Amniotic epithelial cell (primary cell): ENCODE measurements at places on chromosomes 16 and 17.
A peak's percentile ranks its signal among the peaks of the same experiment; 100 is the strongest.

GRCh38 chr16:46850619-46851555 is 19.9 kb upstream of the C16orf87 start:
- DNase-seq = no peak

- no peak for DNase-seq
Observed at GRCh38 chr17:5500247-5500588, 13.9 kb downstream of the MIS12 start.

DNA sequence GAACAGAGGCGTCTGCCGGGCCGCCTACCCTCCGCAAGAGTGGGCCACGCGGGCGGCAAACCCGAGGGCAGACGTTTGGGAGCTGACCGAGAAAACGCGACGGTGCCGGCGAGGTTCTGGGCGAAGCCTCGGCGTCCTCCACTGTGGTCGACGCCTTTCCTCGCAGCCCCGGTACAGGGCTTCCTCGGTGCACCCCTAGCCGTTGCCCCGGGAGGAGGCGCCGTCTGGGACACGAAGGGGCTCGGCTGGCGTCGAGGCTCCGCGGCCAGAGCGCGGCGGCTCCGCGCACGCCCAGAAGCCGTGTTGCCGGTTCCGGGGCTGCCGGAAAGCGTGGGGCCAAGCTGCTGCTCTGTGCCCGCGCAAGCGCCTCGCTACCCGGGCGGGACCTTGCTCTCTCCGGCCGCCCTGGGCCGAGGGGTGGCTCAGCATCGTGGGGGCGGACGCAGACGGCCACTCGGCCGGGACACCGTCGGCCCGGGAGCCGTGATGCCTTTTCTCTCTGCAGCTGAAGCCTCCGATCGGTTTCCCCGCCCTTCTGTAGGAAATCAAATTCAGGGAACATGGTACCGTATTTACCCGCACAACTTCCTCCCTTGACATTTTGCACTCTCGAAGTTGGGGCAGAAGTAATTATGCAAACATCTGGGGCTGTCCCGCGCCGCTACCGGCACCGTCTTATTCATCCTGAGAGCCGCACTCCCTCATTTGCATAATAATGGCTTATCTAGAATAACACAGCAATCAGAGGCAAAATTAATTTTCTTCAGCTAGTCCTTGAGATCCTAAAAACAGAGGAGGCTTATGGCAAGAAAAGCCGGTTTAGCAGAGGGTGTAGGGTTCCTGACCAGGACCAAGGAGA is 7.3 kb upstream of the CBX8 start:
- DNase-seq = peak; percentile 22

GRCh38 chr17:14903854-14904253 is 361.3 kb downstream of the PMP22 start:
- no peak for DNase-seq

GRCh38 chr17:55748841-55749240 is 2.0 kb upstream of the PCTP start:
- DNase-seq = no peak

GRCh38 chr16:85363881-85364280 is 249.2 kb upstream of the GSE1 start:
- DNase-seq = peak; percentile 96

- no peak for DNase-seq
Observed at GRCh38 chr16:79473456-79473855, 127.1 kb downstream of the MAF start.

DNA sequence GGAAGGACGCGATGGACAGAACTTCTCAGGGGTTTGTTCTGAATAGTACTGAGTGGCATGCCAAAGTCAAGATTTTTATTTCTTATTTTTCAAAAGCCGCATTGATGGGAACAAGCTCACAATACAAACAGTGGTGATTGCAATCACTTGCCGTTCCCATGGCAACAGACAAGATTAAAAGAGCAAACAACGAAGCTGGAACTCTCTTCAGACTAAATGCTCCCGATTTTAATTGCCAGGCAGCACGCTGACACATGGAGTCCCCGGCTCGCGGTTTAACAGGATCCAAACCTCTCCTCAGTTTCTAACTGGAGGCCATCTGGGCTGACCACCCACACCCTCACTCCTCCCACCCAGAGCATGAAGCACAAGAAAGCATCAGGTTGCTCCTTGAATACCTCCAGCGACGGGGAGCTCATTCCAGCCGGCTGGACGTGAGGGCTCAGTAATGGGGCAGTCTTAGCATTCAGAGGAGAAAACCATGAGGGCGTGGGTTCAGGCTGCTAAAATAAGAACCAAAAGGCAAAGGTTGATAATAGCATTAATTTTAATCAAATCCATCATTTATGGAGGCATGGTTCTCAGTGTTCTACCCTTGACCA is 41.5 kb downstream of the AIPL1 start:
- DNase-seq = no peak

DNA sequence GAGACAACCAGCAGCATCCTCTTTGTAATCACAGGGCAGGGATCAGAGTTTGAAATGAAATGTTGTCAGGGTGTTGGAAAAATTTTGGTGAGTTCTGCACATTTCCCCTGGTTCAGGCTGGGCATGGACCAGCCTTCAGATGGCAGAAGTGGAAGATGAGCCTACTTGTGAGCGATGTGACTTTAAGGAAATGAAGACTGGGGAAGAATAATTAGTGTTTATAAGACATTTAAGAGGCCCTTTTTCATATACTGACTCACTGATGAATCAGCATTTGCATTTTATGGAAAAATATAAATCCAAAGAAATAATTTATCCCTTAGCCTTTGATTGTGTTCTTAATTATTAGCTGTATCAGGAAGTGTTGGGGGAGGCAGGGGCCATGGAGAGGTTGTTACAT is 20.9 kb downstream of the GPR179 start:
- DNase-seq = no peak

DNA sequence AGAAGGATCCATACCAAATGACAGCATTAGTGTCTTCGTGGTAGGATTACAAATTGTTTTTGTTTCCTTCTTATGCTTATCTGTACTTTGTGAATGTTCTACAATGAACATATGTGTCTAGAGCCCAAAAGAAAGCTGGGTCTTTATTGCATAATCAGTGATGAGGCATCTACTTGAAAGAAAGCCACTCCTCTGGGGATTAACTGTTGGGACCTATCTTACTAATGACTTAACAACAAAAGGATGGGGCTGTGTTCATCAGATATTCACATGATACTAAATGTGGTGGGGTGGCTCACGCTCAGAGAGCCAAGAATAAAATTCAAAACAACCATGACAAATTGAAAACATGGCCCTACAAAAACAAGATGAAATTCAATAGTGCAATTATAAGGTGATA is 160.2 kb downstream of the RGS9 start:
- DNase-seq = peak; percentile 92

DNA sequence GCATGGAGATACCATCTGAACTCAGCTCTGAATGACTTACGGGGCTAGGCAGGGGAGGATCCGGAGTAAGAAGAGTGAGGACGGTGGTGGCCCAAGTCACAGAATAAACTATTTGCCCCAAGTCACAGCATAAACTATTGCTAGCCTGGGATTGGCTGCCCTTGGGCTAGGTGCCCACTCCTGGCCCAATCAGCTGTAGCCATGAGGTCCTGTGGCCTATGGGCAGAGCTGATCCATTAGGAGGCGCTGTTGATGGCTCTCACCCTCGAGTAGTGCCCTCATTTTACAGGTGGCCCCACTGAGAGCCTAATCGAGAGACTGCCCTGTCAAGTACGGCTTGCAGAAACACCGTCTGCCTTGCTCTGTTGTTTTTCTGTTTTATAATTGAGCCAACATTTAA is 62.3 kb upstream of the ZNF423 start:
- no peak for DNase-seq

DNA sequence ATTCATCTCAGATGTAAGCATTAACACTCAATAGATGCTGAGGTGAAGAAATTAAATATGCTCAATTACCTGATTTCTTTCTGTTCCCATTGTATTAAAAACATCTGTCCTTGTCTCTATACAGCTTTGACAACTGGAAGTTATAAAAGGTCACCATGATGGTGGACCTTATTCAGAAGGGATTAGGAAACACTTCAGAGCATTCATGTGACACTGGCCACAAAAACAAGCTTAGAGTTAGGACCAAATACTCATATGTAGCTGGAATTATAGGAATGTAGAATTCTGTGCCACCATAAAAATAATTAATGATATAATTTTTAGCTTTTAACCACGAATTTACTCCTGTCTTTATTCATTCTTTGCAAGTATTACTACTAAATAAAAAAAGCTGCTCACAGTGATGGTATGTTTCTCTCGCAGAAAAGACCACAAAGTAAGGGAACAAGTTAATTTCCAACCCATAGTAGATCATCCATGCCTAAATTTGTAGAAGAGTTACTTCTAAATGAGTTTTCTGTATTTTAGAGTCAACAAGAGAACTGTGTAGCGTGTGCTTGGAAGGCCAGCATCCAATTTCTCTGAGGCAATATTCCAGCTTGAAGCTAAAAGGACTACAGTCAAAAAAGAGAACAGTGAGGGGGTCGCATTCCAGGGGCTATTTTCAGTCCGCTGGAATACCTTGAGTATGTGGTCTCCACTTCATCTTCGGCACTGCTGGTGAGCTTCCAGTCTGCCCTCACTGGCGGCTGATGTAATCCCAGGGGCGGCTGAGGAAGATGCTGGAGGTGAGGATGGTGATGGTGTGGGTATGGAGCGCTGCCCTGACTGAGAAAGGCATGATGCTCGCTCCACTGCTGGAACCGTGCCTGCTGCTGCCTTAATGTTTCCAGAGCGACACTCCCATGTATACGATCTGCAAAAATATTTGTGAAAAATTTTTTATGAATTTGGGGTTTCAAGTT is 63.7 kb downstream of the CACNG1 start:
- no peak for DNase-seq

DNA sequence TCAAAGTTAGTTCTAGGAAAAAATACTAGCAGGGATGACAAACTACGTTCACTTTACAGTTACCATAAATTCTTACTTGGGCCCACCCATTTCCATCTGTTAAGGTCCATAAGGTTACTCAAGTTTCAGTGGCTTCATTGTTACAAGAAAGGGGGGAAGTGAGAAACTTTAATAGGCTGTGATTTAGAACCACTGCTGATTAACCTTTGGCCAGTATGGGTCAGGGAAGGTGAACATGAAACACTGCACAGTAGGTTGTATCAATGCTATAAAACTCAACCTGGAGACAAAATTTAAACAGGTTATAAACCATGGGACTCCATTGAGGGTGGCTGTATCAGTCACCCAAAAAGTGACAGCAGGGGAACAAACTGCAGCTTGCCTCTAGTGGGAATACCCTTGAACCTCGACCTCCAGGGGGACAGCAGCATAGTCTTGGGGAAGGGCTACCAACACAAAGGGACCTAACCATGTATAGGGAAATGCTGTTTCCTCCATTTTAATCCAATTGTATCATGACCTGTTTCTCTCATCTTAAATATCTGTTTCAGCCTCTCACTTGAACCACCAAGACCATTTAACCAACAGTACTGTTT is 10.4 kb downstream of the PTRH2 start:
- DNase-seq = no peak

- DNase-seq = no peak
Observed at GRCh38 chr16:50742576-50743200, 802 bp downstream of the CYLD start.

- no peak for DNase-seq
Observed at GRCh38 chr17:17635126-17635525, 43.6 kb upstream of the PEMT start.

GRCh38 chr16:87062569-87063442 is 254.4 kb downstream of the C16orf95 start:
- DNase-seq = peak; percentile 48

DNA sequence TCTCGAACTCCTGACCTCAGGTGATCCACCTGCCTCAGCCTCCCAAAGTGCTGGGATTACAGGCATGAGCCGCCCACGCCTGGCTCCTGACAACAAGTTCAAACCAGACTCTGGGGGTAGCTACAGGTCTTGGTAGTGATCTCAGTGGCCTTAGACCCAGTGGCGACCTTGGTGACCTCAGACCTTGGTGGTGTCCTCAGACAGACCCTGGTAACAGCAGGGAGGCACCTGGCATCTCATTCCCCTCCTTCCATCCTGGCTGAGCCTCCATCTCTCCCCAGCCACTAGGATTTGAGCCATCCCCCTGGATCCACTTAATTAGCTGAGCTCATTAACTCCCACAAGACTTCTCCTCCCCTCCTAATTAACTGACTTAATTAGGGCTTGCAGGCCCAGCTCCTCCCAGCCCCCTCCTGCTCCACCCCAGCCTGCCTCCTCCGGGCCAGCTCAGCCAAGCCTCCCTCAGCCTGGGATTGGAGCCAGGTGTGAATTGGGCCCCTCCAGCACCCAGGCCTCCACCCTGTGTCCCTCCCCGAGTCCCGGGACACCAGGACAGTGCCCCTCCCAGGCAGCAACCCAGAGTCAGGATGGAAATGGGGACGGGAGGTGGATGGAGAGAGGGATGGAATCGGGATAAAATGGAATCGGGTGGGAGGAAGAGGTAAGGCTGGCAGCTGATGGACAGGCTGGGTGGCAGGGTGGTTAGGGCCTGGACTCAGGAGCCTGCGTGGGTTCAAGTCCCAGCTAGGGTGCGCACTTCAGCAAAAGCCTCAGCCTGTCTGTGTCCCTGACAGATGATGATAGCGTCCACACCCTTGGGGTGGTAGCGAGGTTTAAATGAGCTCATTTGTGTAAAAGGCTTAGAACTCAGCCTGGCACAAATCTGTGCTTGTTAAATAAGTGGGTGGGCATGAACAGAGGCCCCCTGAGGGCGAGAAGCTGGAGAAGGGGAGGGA is 11.2 kb upstream of the SBK1 start:
- no peak for DNase-seq

DNA sequence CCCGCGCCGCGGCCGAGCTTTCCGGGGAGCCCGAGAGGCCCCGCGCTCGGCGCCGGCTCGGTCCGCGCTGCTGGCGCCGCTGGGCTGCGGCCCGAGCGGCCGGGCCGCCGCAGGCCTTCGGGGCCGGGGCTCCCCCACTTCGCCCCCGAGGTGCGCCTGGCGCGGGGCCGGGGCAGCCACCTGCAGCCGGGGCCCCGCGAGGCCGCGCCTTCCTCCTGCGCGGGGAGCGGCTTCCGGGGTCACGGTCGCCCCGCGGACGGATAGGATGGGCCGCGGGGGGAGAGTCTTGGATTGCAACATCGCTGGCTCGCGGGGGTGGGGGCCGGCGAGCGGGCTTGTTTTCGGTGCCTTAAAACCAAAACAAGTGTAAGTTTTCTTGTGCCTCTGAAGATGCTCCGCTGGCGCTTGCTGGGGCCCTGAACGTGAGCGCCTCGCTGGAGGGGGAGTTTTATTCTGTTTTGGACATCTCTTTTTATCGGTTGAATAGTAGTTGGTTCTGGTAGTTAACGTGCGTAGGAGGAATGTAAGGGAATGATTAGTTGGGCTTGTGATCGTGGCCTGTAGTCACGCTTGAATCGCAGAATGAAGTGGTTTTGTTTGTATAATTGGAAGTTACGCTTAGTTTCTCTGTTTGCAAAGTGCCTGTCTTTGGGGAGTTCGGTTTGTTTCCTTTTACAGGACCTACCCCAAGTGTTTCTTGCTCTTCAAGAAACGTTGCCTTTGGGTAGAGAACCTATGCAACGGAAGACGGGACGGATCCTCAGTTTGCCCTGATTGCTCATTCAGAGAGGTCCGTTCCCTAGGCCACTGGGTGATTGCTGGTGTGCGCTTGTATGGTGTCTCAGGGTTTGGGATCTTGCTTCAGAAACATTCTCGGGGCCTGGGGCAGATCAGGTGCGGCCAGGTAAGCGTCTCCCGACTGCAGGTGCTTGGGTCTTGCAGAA is 724 bp downstream of the UBE2I start:
- DNase-seq = peak; percentile 65

- DNase-seq = no peak
Observed at GRCh38 chr17:64020056-64020766, at the start of gene ICAM2. Gene ICAM2 (minus strand): TSS chr17:64020633. CDS start chr17:64006691, 13,942 bp downstream.
